ENCODE measurements at places on chromosomes 11 and 22.

DNA sequence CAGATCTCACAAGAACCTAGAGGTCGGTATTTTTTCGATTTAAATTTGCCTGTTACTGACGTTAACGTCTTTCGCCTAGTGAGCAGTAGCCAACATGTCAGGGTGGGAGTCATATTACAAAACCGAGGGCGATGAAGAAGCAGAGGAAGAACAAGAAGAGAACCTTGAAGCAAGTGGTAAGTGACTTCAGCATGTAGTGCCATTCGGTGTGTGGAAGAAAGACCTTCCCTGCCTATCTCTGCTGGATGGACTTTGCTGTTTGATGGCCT lies 750 bp downstream of the XRCC6 start:
- no peak for DNase-seq

DNA sequence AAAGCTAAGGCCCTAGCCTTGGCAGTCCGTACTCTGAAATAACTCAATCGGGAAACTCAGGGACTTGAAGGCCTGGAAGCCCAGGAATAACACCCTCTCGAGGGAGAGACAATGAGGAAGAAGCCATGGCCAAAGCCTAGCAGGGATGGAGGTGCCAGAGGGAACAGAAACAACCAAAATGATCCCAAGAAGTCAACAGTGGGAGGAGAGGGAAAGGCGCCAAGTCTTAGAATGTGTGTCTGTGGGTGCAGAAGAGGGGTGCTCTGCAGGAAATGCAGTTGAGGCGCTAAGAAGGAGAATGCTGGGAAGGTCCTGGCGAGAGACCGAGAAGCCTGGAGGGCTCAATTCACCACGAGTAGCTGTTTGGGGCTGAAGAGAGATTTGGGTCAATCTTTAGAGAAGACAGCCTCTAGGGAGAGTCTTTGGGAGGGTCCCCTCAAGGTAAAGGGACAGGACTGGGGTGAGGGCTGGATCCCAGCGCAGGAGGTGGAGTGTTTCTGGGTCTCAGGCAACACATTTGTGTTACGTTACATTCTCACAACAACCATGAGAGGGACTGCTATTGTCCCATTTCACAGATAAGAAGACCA lies 760 bp upstream of the MAPK8IP1 start:
- no peak for DNase-seq

- no peak for DNase-seq
These were observed 6.7 kb downstream of the CARD18 start for GRCh38 chr11:105132716-105133511.

- no peak for DNase-seq
These were observed 8.0 kb downstream of the APLP2 start for GRCh38 chr11:130077671-130078070.

DNA sequence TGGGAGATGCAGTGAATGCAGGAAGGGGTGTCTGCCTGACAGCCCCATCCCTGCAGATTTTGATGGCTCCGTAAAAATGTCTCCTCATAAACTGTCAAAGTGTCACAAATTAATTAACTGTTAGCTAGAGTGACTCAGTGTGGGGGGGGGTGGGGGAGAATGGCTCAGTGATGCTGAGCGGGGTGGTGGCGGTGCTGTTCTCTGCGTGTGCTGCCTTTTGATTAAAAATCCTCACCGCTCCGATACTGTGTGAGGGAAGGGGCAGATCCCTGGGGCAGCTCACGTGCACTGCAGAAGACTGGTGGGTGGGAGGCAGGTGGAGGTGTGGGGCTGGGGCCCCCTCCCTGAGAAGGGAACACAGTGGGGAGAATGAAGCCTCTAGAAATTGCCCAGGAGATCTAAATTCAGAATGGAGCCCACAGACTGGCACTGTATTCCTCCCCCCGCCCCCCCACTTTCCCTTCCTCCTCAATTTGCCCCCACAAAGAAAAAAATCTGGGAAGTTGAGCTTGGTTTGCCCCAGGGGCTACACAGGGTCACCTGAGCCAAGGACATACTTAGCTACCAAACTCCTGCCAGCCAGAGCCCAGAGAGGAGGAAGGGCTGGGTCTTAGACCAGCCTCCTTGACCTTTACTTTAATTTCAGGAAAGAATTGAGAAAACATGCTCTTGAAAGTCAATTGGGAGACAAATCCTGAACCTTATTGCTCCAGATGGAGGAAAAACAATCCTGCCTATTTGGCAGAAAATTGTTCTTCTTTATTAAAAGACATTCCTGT lies 39.8 kb downstream of the DRD2 start:
- DNase-seq: no peak

DNA sequence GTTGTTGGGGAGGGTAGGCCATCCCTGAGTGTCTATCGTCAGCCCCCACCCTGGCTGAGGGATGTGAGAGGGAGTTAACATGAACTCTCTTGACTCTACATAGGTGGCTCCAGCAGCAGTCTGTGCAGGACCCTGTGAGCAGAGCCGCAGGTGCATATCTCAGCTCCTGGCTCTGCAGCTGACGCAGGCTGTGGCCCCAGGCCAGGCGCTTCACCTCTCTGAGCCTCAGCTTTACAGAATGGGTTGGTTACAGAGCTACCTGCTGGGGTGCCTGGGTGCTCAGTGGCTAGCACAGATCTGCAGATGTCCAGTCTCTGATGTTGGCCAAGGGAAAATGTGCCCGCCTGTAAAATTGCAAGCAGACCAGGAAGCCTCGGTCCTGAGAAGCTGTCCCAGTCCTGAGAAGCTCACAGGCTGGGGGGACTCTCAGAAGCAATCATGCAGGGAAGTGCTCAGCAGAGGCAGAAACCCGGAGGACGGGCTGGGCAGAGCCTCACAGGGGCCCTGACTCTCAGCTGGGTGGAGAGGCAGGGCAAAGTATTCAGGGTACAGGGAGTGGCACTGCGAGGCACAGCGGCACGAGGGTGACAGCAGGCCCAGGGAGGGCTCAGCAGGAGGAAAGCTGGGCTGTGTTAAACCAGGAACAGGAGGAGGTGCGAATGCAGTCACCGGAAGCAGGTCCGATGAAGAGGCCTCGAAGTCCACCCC lies 15.9 kb upstream of the LRP5 start:
- no peak for DNase-seq

DNA sequence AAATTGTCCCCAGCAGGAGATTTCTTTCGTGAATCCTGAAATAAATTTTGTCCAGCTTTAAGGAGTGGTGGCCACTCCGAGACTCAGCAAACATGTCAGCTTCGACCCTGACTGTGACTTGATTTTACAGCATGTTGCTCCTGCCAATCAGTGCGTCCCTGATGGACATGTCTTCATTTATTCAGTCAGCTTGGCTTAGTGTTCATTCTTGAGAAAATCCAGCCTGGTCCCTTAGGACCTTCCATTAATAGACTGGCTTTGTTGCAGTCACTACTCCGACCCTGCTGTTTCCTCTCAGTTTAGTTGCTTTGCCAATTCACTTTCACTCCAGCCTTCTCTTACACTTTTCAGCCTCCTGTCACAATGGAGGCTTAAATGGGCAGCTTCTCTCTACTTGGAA lies 30.5 kb downstream of the TMPRSS5 start:
- DNase-seq: no peak

DNA sequence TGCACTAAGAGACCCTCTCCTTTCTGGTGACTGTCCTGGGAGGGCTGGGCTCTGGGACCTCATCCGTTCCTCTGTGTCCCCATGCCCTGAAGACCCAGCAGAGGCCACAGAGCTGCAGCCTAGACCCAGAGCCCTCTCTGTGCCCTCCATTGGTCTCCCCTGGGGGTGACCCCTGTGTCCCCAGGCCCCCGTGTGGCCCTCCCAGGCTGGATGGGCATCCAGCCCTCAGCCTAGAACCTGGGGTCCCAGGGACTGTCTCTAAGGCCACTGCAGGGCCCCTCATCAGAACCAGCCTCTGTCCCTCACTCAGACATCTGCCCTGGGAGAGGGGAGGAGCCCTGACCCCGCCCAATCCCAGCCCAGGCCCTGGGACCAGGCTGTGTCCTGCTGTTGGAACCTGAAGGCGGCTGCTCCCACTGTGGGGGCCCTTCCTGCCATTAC lies 5.7 kb downstream of the IGLL1 start:
- no peak for DNase-seq

DNA sequence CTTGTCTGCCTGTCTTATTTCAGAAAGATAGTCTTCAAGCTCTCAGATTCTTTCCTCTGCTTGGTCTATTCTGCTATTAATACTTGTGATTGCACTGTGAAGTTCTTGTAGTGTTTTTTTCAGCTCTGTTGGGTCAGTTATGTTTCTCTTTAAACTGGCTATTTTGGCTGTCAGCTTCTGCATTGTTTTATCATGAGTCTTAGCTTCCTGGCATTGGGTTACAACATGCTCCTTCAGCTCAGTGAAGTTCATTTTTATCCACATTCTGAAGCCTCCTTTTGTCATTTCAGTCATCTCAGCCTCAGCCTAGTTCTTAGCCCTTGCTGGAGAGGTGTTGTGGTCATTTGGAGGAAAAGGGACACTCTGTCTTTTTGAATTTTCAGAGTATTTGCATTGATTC lies 15.5 kb upstream of the DEPDC7 start:
- no peak for DNase-seq

DNA sequence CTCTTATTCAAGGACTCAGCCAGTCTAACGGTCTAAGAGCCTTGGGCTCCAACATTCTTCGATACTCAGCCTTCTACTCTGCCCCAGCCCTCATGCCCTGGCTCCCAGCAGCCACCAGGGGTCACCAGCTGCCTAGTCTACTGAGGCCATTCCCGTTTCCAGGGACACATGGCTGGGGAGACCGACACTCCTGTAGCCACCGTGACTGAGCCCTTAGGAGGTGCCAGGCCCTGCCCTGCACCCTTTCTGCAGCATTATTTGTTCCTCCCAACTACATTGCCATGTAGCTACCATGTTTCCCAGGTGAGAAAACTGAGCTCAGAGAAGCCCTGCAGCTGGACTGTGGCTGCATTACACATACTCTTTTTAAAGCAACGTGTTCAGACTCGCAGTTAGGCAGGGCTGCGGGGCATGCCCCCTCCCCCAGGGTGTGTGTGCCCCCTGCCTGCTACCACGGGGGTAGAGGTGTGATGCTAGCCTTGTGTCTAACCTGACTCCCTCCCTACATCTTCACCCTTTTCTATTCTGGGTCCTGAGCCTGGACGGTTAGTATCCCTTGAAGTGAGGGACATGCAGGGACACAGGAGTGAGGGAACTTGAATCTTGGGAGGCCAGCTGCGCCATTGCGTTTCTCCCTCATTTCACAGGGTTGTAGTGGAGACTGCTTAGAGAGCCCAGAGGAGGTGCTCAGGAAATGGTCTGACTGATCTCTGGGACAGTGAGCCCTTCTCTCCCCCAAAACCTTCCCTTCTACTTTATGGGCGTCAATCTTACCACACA lies 17.5 kb downstream of the ATG16L2 start:
- DNase-seq: peak; percentile 79

- DNase-seq: no peak
These were observed at the start of gene SLC6A5 for GRCh38 chr11:20599221-20600019. SLC6A5 (plus strand) TSS chr11:20599608; CDS start chr11:20599673, 65 bp downstream.

- DNase-seq: no peak
These were observed 177.3 kb downstream of the GUCY1A2 start for GRCh38 chr11:106840947-106841346.

- DNase-seq: no peak
These were observed 1.2 kb upstream of the OLFML1 start for GRCh38 chr11:7484131-7484530.

DNA sequence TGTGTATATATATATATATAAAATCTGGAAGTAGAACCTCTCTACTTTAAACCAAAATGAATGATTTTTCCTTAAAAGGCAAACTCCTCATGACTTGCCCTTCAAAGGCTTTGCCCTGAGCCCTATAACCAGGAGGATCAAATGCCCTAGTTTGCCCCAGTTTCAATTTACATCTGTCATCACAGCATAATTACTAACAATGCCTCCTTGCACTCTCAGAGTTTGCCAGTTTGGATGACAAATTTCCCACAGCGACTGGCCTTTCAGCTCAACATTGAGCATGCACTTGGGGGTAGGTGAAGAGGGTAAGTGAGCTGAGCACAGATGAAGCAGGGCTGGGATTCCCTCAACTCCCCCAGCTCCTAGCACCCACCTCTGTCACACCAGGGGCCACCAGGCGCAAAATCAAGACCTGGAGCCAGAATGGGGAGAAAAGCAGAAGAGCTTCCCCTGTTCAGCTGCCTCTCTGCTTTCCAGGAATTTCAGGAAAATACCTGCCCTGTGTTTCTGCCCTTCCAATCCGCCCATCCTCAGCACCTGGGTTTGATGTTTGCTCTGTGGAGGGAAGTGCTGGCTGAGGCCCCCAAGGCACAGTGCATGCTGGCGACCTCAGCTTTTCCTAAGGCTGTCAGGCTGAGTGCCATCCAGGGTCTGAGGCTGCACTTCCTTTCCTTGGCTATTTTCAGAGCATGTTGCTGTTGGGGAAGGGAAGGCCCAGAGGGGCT lies 67.5 kb downstream of the ADAMTS15 start:
- DNase-seq: no peak

GRCh38 chr22:29750559-29751538 lies 16.0 kb downstream of the ZMAT5 start:
- DNase-seq: no peak

DNA sequence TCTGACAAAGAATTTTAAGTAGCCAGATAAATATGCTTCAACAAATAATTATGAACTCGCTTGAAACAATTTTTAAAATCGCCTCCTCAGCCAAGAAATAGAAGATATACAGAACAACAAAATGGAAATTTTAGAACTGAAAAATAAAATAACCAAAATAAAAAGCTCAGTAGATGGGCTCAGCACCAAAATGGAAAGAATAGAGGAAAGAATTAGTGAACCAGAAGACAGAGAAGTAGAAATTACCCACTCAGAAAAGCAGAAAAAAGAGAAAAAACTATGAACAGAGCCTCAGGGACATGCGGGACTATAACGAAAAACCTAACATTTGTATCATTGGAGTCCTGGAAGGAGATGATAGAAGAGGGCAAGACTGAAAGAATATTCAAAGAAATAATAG lies 7.4 kb downstream of the COMMD9 start:
- no peak for DNase-seq

- no peak for DNase-seq
These were observed 1221.0 kb downstream of the JRKL start for GRCh38 chr11:97610854-97611253.

Data from nucleus accumbens (tissue), 56 donors.